ENCODE measurements at places on chromosomes 7 and 10.
A peak's percentile ranks its signal among the peaks of the same experiment; 100 is the strongest.

GRCh38 chr10:23779301-23779700 lies 340.4 kb downstream of the OTUD1 start:
- no peak for DNase-seq

DNA sequence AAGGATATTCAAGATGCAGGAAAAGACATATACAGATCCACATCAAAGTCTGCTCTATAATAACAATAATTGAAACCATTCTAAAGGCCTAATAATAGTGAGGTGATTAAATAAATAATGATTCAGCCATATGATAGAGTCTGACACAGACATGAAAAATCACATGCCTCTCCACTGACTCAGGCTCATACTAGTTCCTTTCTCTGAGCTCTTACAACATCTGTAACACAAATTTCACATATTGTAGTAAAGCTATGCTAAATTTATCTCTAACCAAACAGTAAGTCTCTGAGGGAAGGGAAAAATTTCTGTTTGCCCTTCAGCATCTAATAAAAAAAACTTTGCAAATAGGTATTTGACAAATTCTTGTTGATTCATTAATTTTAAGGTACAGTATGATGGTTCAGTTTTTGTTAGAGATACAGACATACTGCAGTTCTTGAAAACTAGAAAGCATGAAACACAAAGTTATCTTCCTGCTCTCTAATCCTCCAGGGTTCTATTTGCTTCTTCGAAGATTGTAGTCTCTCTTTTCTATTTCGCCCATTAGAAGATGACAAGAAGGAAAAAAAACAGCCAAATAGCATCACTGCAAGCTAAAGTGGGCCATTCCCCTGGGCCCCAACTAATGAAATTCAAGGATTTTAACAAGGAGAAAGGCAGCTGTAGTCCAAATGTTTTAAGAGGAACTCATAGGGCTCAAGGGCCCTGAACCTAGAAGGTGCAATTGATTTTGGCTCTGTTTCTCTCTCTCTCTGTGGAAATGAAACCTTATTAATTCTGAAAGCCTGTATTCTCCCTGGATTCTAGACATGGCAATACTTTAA lies 53.9 kb downstream of the CUBN start:
- DNase-seq, result peak; percentile 97

DNA sequence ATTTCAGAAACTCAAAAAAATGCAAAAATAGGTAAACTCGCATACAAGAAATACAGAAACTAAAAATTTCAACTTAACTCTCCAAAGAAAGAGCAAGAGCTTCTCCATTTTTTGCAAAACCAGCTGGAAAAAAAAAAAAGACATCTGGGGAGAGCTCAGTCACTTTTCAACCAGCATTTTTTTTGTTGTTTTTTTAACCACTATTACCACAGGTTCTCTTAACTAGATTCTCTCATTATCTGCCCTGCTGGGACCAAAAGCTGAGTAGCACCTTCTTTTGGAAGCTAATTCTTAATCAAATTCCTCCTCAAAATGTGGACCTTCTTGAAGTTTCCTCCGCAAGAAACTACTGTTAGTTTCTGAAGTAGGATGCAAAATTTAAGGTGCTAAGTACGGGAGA lies 14.2 kb downstream of the IGF2BP3 start:
- no peak for DNase-seq

- DNase-seq, result no peak
These were observed 51.6 kb downstream of the SMKR1 start for GRCh38 chr7:129553899-129554461.

GRCh38 chr10:61452151-61452651 lies 980 bp downstream of the TMEM26 start:
- no peak for DNase-seq

DNA sequence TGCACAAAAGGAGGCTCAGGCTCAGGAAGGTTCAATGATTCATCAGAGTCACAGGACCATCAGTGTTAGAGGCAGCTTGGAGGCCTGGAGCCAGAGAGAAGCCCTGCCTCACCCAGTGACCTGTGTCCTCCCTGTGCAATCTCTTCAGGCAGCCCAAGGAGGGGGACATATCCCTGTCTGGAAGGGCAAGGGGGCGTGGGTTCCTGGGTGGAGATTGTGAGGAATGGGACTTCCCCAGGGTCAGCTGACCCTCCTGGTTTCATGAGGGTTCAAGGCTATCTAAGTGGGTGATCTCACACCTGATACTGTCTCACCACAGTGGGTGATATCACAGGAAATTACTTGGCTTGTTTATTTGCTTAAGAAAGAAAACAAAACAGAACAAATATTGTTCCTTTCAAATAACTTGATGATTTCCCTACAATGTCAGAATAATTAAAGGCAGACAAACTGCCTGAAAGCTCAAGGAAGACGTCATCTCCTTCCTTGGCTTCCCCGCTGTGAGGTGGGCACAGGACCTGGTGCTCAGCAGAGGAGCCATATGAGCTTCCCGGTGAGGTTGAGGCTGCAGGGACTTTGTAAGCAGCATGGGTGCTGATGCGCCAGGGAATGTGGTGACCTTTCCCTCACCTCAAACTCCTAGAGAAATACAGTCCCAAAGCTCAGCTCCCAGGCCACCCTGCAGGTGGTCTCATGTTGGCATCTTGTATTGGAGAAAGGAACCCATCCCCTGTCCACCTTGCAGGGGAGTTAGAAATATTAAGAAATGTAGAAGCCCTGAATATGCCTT lies 763.2 kb downstream of the GRID1 start:
- DNase-seq, result no peak

- DNase-seq, result peak; percentile 45
These were observed 501.0 kb downstream of the GLRX3 start for GRCh38 chr10:130637089-130637676.

DNA sequence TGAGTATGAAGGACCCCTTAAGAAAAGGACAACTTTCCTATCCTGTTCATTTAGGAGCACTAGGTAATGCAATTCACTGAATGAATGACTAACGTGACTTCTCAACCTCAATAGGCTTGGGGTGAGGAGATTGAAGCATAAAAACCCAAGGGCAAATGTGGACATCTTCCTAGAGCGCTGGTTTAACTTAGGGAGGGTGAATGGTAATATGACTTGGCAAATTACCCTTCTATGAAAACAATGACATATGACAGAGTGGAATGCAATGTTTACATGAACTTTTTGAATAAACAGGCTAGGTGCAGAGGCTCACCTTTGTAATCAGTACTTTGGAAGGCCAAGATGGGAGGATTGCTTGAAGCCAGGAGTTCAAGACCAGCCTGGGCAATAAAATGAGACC lies 83.9 kb upstream of the ANK3 start:
- DNase-seq, result no peak

DNA sequence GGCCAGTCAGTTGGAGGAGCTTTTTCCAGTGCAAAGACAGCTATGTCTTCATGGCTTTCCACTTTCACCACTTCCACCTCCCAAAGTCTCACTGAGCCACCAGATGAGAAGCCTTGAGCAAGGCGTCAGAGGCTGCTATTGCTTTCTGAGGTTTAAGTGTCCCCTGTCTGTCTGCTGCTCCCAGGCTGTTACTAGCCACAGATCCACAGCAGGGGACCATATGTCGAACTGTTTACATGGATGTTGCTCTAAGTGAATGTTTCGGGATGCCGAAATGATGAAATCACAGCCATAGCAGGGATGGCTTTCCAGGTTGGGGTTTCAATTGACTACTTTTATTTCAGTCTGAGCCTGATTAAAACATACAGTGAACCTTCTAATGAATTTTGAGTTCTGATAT lies 88.5 kb downstream of the AVL9 start:
- no peak for DNase-seq

- no peak for DNase-seq
These were observed 30.8 kb downstream of the LSMEM1 start for GRCh38 chr7:112511451-112512202.

- no peak for DNase-seq
These were observed 16.5 kb upstream of the INPP5A start for GRCh38 chr10:132521041-132521465.

DNA sequence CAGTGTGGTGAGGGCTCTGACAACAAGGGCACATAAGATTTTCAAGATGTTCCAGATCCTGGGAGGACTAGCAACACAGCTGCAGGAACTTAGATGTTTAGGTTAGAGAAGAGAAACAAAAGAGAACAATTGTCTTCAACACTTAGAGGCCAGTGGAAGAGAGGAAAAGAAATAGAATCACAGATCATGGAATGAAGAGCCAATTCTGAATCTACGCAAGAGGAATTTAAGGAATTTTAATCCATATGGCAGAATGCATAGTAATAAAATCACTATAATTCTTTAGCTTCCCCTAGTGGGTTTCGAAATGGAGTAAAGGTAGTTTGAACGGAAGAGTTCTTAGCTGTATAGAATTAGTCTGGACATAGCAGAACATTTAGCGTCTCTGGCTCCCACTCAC lies 114.6 kb upstream of the LRRTM3 start:
- no peak for DNase-seq

- no peak for DNase-seq
These were observed 106.1 kb upstream of the BTBD16 start for GRCh38 chr10:122164815-122165483.

Data from inflammatory macrophage treated with lipopolysaccharide for 4 hours (primary cell).